ENCODE measurements at places on chromosomes 13 and 19. TPM values are rescaled to one million over a fixed set of nuclear protein-coding genes. Genes with fewer than 3 reads are reported as not detected.

The CGB3 gene
- not detected for total RNA-seq

The NUMBL gene
- 20.7 TPM for total RNA-seq

The NBEA gene
- 27.3 TPM for total RNA-seq

The HCST gene
- total RNA-seq, result 5.4 TPM

The GPR12 gene
- not detected for total RNA-seq

The CIC gene
- total RNA-seq, result 51.3 TPM

The SSC5D gene
- total RNA-seq, result 7.7 TPM

All from cardiac septum (tissue), 1 donor.